ENCODE measurements at places on chromosomes 1 and 21.

- DNase-seq = no peak
Measured at GRCh38 chr1:176775378-176775777, 312.4 kb downstream of the PAPPA2 start.

DNA sequence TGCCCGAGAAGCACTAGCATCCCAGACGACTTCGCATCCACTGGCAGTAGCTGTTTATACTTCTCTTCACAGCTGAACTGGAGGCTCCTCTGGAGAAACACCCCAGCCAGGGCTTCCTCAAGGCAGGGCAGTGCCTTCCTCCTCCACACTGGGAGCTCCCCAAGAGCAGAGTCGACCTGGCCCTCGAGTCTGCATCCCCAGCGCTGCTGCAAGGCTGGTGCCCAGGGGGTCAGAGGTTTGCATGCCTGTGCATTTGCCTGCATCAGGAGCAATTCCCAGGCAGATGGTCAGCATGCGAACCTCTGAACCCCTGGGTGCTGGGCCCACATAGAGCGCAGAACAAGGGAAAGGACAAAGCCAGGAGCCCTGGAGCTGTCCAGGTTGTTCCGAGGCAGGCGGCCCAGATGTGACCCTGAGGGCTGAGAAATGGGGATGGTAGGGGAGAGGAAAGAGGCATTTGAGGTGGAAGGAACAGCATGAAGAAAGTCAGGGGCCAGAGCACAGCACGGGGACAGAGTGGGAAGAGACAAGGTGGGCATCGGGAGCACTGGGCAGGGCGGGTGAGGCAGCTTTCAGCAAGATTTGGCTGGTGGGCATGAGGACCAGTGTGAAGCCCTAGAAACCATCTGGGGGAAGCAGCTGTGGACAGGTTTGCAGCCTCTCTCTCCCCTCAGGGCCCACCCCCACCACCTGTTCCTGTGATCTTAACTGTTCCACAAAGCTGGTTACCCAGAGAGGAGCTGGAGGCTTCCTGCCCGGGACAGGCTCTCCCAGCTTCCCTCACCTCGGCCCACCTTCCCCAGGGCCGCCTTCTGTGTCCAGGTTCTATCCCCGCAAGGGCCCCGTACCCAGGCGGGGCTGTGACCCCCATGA, 6.4 kb upstream of the S100A8 start:
- DNase-seq = no peak

DNA sequence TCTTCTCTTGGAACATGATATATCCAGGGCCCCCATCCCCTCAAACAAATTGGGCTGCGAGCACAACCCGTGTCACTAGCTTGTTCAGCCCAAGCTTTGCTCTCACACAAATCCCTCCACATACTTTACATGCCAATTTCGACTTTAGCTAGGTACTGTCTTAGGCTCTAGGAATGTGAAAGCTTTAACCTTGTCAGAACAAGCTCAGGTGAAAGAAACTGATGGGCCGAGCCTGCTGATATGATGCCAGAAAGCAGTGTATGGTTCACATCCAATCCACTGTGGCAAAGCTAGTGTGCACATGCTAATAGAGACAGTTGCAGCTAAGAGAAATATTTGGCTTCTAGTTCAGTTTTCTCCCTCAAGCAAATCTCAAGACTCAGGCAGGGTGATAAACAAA, 79.5 kb downstream of the TNFSF18 start:
- DNase-seq = no peak

DNA sequence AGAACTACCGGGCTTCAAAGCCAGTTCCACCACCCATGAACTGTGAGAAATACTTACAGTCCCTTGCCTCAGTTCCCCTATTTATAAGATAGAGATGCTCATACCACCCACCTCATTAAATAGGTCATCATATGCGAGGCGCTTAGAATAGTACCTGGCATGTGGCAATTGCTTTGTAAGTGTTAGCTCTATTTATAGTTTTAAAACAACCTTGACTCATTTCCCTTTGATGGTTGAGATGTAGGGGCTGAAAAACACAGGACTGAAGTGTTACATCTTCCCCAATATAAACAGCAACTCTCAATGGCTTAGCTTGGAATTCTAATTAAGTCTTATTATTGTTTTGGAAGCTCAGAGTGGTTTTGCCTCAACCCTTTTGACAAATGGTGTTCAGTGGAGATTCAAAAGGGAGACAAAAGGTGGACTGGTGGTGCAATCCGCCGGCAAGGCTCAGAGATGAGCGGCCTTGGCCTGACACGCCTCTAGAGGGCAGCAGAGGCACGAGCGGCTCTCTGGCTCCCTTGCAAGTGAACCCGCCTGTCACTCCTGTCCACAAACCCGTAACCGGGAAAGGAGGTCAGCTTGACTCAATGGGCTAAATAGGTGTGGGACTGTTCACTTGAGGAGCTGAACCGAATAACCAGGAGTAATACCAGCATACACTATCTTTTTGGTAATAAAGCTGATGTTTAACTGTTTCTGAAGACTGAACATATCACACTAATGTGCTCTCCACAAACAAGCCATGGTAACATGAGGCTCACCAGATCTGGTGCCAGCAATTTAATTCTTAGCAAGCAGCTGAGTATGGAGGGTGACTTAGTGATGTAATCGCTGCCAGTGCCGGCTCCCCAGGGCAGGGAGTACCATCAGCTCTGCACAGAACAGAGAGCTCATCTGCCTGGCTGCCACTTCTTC, 19.5 kb upstream of the SMYD2 start:
- DNase-seq = peak; percentile 94

- no peak for DNase-seq
Measured at GRCh38 chr1:19596065-19596713, 47.9 kb upstream of the NBL1 start.

- peak; percentile 15 for DNase-seq
Measured at GRCh38 chr1:31531177-31531999, 44.9 kb upstream of the TINAGL1 start.

GRCh38 chr21:38766987-38767722, 38.6 kb upstream of the ETS2 start:
- DNase-seq = no peak

- DNase-seq = no peak
Measured at GRCh38 chr21:44697811-44698734, 1.1 kb downstream of the KRTAP10-12 start.

GRCh38 chr1:185862235-185862634, 128.0 kb downstream of the HMCN1 start:
- no peak for DNase-seq

Measured in adipocyte (in vitro differentiated cells).